ENCODE measurements at places on chromosomes 5 and 9.

DNA sequence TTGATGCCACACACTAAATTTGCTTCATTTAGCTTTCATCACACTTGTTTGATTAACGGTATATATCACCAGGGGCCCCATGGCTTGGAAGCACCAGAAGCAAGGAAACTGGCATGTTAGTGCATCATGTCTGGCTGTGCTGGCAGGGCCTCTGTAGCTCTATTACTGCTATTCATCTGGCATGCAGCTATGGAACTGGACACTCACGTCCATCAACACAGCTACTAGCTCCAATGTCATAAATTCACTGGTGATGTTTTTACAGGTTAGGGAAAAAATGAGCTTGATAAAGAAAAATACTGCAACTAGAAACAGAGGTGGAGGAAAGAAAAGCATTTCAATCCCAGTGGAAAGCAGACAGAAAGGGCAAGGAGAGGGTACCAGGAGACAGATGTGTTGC is 343.2 kb downstream of the DEPDC1B start:
- DNase-seq: no peak
- H3K4me3 ChIP-seq: no peak overlapping the region
- H3K36me3 ChIP-seq: no peaks in the 10 kb centered on the region
- no peaks in the 10 kb centered on the region for H3K4me1 ChIP-seq
- no peaks in the 10 kb centered on the region for H3K27me3 ChIP-seq
- no peak overlapping the region for H3K27ac ChIP-seq

GRCh38 chr5:1706428-1706827 is 93.2 kb downstream of the MRPL36 start:
- H3K36me3 ChIP-seq: no peaks in the 10 kb centered on the region
- H3K4me1 ChIP-seq: peaks cover 5% of the 10 kb centered on the region
- DNase-seq: no peak
- H3K27me3 ChIP-seq: peaks cover 13% of the 10 kb centered on the region
- no peak overlapping the region for H3K27ac ChIP-seq

DNA sequence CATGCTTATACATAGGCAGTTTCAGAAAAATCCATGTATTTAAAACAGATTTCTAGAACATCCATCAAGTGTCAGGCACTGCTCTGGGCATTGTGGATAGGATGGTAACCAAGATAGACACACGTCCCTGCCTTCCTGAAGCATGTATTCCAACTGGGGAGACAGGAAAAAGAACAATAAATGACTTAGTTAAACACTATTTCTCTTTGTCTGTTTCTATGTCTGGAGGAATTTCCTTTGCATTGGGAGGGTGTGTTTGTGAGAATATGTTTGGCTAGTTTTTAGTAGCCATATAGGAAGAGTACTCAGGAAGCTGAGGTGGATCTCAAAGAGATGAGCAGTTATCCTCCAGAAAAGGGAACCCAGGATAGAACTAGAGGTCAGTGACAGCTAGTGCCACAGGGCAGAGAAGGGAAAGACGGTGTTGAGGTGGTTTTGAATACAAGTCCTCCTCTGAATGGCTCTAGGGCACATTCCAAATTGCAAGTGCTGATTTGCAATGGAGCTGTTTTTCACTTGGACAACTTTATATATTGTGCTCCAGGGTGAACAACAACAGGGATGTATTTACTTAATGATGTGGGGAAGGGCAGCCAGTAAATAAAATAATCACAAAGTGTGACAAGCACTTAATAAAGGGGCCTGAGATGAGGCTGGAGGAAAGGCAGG is 144.7 kb upstream of the SHB start:
- no peak for DNase-seq
- no peaks in the 10 kb centered on the region for H3K4me1 ChIP-seq
- H3K4me3 ChIP-seq: no peak overlapping the region
- H3K27me3 ChIP-seq: no peaks in the 10 kb centered on the region

- no peak overlapping the region for H3K27ac ChIP-seq
- no peaks in the 10 kb centered on the region for H3K27me3 ChIP-seq
- no peaks in the 10 kb centered on the region for H3K36me3 ChIP-seq
- H3K4me3 ChIP-seq: no peak overlapping the region
- no peaks in the 10 kb centered on the region for H3K4me1 ChIP-seq
- DNase-seq: no peak
Measured at GRCh38 chr9:69153707-69154521, 20.2 kb upstream of the TJP2 start.

- H3K27me3 ChIP-seq: no peaks in the 10 kb centered on the region
- no peak overlapping the region for H3K27ac ChIP-seq
- no peak for DNase-seq
- H3K36me3 ChIP-seq: no peaks in the 10 kb centered on the region
- no peak overlapping the region for H3K4me3 ChIP-seq
- H3K4me1 ChIP-seq: no peaks in the 10 kb centered on the region
Measured at GRCh38 chr5:11027660-11028059, 266.6 kb upstream of the DAP start.

GRCh38 chr9:80976403-80976802 is 712.9 kb downstream of the TLE1 start:
- no peaks in the 10 kb centered on the region for H3K27me3 ChIP-seq
- no peak for DNase-seq
- no peak overlapping the region for H3K27ac ChIP-seq
- H3K36me3 ChIP-seq: no peaks in the 10 kb centered on the region

DNA sequence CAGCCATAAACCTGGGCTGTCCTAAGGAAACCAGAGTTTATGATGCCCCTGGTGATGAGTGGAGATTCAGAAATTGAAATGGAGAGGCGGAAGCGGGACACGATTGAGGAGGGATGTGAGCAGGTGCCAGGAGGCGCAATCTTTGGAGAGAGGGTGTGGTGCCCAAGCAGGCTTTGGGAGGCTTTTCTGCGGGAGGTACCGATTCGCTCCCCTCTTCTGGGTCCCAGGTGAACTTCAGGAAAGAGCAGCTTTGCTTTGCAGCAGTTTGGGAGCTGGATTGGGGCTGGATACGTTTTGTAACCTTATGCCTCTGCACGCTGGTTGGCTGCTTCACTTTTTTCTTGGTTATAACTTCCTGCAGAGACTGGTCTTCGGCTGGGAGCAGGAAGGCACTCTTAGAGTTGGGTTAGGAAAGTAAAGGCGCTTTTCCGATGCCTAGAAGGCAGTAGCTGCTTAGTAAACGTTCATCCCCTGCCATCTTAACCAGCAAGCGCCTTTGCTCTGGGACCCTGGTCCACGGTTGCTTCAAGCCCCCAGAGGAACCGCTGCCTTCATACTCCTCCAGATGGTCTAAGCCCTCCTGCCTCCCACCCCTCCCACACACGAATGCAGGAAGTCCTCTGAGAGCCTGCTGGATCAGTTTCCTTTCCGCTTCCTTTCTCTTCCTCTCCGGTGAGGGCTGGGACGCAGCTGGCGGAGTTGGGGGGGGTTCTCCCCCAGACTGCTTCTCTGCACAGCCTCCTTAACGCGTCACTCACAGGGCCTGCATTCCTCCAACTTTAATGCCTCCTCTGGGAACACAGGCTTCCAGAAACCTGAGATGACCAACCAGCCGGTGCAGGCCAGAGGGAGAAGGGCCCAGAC is 15.2 kb upstream of the NEK6 start:
- no peaks in the 10 kb centered on the region for H3K27me3 ChIP-seq
- no peaks in the 10 kb centered on the region for H3K36me3 ChIP-seq
- H3K4me3 ChIP-seq: peak overlapping the region; percentile 4
- H3K27ac ChIP-seq: no peak overlapping the region
- H3K4me1 ChIP-seq: peaks cover 39% of the 10 kb centered on the region

- no peak overlapping the region for H3K27ac ChIP-seq
- H3K4me1 ChIP-seq: peaks cover 36% of the 10 kb centered on the region
- H3K27me3 ChIP-seq: peaks cover 76% of the 10 kb centered on the region
- no peaks in the 10 kb centered on the region for H3K36me3 ChIP-seq
- peak; percentile 23 for DNase-seq
Measured at GRCh38 chr5:141877356-141878185, 639 bp downstream of the PCDH1 start.

DNA sequence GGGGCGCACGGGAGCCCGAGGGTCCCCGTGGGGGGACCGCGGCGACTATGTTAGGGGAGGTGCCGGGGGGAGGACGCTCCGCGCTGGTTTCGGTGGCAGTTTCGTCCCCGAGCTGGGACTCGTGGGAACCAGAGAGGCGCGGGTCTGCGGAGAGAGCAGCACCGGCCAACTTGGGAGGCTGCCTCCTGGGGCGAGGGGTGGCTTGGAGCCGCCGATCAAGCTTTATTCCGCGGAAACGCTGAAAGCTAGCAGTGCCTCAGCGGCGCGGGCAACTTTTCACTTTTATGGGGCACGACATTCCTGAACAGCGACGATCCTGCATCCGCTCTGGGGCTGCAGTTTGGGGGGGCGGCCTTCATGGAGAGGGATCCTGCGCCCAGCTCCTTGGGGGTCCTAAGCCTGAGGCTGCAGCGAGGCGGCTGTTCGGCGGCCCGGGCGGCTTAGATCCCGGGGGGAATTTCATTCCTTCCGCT is 369 bp downstream of the OCLN start:
- peaks cover 52% of the 10 kb centered on the region for H3K27me3 ChIP-seq
- no peak overlapping the region for H3K27ac ChIP-seq
- peaks cover 22% of the 10 kb centered on the region for H3K4me1 ChIP-seq
- no peak for DNase-seq

DNA sequence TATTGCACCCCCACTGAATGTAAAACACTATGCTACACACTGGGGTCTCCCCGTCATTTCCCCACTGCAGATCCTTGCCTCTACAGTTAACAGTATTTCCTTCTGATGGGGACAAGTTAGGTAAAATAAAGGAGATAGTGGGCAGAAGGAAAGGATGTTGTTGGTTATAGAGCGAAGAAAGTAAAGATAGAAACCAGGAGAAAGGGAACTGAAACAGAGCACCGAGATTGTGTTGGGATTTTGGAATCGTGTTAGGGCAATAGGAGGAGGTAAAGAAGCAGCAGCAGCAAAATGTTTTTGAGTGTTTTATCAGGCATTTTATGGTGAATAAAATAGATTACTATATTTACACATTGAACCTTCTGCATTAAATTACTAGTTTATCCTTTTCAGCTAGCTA is 60.0 kb downstream of the PAM start:
- H3K27ac ChIP-seq: no peak overlapping the region
- DNase-seq: no peak

DNA sequence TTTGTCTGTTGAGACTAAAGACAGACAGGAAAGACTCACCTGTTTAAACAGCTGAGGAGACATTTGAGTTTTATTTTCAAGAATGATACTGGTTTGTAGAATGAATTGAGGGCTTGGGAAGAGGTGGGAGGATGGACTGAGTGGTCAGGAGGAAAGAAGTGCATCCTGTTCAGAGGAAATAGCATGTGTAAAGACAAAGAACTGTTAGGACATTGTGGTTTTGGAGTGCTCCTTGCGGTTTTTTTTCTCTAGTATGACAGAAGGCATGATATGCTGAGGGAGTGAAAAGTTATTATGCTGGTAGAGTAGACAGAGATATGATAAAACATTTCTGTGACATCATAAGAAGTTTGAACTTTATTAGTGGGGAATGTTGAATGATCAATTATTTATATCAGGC is 270.7 kb upstream of the ELAVL2 start:
- no peak overlapping the region for H3K27ac ChIP-seq
- no peak overlapping the region for H3K4me3 ChIP-seq

- H3K4me1 ChIP-seq: no peaks in the 10 kb centered on the region
- no peaks in the 10 kb centered on the region for H3K36me3 ChIP-seq
- peaks cover 9% of the 10 kb centered on the region for H3K27me3 ChIP-seq
- no peak overlapping the region for H3K4me3 ChIP-seq
- no peak overlapping the region for H3K27ac ChIP-seq
Measured at GRCh38 chr5:123482258-123482657, 29.7 kb upstream of the CSNK1G3 start.
